ENCODE measurements at places on chromosomes 11 and 22.

- no peak for DNase-seq
Measured at GRCh38 chr11:103491777-103492176, 382.6 kb downstream of the DYNC2H1 start.

- no peak for DNase-seq
Measured at GRCh38 chr11:3225826-3226750, 6.1 kb downstream of the MRGPRE start.

DNA sequence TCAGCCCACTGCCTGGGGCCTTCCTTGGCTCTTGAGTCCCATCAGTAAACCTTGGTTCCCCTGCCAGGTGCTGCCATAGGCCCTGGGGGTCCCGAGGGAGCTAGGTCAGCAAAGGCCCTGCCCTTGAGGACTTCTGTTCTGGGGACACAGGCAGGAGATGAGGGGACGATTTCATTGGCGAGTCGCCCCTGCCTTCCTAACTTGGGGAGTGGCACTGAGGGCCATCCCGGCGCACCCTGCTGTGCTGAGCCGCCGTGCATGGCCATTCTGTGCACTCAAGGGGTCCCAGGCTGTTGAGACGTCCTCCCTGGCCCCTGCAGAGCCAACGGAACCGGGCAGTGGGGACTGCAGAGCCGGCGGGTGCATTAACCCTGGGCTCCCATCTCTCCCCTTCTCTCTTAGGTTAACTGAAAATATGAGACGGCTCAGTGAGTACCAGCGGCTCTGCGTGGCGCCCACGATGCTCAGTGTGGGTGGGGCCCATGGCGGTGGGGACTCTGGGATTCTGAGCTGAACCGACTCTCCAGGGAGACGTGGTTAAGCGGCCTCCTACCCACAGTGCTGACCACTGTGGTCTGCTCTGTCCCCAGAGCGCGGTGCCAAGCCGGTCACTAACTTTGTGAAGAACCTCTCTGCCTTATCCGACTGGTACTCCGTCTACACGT is 43.4 kb downstream of the GRAMD4 start:
- no peak for DNase-seq

- DNase-seq = no peak
Measured at GRCh38 chr11:70413151-70413550, 14.8 kb downstream of the CTTN start.

DNA sequence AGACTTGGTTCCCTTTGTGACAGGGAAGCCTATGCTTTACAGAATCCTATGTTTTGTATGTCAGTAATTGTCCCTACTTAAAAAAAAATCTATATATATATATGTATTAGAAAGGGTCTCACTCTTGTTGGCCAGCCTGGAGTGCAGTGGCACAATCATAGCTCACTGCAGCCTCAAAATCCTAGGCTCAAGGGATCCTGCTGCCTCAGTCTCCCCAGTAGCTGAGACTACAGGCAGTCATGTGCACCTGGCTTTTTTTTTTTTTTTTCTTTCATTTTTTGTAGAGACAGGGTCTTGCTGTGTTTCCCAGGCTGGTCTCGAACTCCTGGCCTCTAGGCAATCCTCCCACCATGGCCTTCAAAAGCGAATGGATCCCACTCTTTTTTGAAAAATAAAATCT is 2.1 kb upstream of the NEAT1 start:
- DNase-seq = no peak

DNA sequence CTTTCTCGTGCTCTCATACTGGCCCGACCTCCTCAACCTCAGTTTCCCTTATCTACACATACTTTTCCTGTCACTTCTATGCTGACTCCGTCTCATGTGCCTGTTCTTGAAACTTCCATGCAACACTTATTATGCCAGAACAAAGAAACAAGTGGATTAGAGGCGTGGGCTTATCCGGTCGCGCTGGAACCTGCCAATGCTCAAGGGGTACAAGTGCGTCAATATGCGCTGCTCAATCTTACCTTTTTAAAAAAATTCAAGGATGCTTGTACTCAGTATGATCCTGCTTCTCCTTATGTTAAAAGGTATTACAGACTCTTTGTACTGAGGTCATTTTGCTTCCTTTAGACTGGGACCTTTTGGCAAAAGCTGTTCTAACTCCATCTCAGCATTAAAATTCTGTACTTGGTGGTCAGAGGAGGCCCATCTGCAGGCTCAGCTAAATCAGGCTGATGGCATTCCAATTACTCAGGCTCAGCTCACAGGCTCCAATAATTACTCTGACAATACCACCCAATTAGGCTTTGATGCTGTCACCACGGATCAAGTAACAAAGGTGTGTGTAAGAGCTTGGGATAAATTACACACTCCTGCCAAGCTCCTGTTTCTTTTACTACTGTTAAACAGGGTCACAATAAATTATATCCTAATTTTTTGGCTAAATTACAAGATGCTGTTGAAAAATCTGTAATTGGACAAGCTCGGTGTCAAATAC is 26.3 kb upstream of the ALDH3B2 start:
- DNase-seq = no peak

DNA sequence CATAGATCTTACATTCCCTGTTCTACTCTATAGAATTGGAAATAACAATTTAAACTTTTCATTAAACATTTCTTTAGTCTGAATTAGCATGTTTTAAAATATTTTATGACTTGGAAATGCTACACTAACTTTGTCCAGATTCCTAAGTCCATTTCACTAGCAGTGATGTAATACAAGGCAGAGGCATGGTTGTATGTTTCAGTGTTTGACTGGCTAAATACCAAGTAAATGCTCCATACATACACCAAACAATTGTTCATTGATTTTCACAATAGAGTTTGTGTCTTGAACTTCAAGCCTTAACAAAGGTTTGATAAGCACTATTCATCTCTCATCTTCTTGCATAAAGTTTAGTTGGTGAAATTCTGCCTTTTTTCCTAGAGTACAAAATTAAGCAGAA is 13.5 kb downstream of the ZBED5 start:
- no peak for DNase-seq

Data from activated CD8-positive, alpha-beta memory T cell treated with anti-CD3 and anti-CD28 coated beads, Interleukin-2, amount 50 U/mL, for 4 hours (primary cell).